ENCODE measurements at places on chromosomes 1 and 21. TPM values are rescaled to one million over a fixed set of nuclear protein-coding genes. Genes with fewer than 3 reads are reported as not detected.

Gene PROK1
- polyA plus RNA-seq, result not detected

Gene FAM72D
- not detected for polyA plus RNA-seq

GRCh38 chr1:1019122-1019999 is 559 bp upstream of the AGRN start:
- peak; percentile 83 for DNase-seq
- peak overlapping the region; percentile 50 for H3K4me3 ChIP-seq
- H3K4me1 ChIP-seq, result peaks cover 28% of the 10 kb centered on the region
- no peak overlapping the region for H3K27ac ChIP-seq
- peaks cover 1% of the 10 kb centered on the region for H3K36me3 ChIP-seq

DNA sequence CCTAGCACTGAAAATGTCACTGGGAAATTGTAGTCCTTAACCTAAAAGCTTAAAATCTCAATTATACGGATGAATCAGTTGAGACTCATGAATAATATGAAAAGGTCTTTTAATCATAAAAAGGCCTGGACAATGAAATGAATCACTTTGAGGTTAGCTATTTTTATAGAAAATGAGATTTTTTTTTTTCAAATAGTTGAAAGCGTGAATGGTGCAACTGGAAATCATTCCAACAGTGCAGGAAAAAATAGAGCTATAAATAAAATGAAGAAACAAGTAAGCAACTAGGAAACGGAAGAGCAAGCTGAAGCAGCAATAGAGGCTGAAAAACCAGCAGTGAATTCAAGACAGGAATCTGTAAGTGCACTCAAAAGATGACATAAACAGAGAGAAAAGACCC is 142.9 kb downstream of the BACH1 start:
- H3K36me3 ChIP-seq, result peaks cover 4% of the 10 kb centered on the region
- no peak for DNase-seq
- H3K27me3 ChIP-seq, result no peaks in the 10 kb centered on the region
- no peak overlapping the region for H3K4me3 ChIP-seq

DNA sequence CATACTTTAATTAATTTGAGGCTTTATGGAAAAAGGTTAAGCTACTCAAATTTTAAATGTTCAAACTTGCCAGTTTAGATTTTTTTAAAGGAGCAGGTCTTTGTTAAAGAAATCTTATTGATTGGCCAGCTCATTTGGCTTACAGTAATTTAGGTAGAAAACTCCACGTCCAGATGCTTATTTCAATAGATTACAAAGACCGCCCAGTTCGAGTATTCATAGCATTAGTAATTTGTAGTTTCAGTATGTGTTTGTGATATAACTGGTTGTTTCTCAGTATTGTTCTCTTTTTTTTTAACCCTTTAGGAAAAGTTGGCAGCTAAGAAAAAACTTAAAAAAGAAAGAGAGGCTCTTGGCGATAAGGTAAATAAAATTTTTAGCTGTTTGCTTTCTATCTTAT is 1.6 kb downstream of the RPF1 start:
- peaks cover 21% of the 10 kb centered on the region for H3K27me3 ChIP-seq
- H3K36me3 ChIP-seq, result peaks cover 26% of the 10 kb centered on the region
- DNase-seq, result no peak
- no peak overlapping the region for H3K27ac ChIP-seq
